Stimulated activated CD8-positive, alpha-beta memory T cell treated with anti-CD3 and anti-CD28 coated beads, Interleukin-7, amount 100 ng/mL, for 4 hours (primary cell): ENCODE measurements at places on chromosomes 2 and 18.

GRCh38 chr2:147464737-147465357 is 380.0 kb upstream of the ACVR2A start:
- DNase-seq: no peak

DNA sequence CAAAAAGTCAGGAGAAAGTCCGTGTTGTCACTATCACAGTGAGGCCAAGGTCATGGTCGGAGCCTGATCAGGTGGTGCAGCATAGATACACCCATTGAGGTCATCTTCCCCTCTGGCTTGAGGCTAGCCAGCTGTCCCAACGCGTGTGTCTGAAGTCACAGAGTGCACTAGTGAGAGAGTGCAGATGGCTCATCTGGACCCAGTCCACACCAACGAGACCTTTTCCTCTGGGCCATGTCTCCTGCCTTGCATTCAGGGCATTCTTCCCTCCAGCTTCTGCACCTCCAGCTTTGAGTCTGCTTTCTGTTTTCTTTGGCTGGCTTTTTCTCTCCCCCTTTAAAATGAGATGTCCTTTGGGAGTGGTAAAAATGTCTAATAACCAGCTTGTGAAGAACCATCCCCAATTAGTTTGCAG is 146.9 kb downstream of the TDRD15 start:
- no peak for DNase-seq

DNA sequence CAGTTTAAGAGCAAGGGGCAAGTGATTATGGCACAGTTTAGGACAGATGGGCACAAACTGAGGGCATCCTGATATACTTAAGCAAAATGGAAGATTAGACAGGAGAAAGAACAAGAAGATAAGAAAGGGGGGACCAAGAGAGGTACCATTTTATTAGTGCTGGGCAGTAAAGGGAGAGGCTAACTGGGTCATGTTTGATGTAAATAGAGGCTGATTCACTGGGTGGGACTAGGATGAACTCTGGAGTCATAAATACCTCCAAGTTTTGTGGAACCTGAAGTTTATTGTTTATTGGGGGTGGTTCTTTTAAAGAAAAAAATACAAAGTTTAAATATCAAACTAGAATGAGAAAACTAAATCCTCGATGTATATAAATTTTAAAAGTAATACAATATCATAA is 1067.2 kb upstream of the GYPC start:
- no peak for DNase-seq

DNA sequence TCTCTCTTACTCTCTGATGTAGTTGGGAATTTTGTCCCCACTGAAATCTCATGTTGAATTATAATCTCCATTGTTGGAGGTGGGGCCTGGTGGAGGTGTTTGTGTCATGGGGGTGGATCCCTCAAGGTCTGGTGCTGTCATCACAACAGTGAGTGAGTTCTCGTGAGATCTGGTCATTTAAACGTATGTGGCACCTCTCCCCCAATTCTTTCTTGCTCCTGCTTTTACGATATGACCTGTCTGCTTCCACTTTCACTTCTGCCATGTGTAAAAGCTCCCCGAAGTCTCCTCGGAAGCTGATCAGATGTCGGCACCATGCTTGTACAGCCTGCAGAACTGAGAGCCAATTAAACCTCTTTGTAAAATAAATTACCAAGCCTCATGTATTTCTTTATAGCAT is 337.8 kb upstream of the CDH2 start:
- no peak for DNase-seq

GRCh38 chr18:67545681-67546080 is 29.2 kb upstream of the DSEL start:
- no peak for DNase-seq

DNA sequence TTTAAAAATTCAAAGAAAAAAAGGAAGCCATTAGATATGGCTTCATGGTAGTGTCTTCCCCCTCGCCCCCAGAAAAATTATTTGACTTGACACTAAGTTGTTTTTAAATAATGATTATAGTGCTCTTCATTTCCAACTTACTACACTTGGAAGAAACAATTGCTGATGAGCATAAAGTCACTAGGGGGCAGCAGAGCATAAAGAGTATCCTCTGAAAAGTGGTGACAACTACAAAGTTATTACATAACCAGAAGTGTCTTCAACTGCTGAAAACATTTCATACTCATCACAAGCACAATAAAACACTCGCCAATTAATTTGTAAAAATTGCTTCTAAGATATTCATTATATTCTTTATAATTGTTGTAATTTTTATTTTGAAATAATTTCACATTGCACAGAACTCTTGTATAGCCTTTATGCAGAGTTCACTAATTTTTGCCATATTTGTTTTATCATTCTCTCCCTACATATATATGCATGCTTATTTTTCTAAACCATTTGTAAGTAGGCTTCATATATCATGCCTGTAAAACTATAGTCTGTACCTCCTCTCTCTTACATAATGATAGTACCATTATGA is 54.9 kb downstream of the EXOC6B start:
- DNase-seq: peak; percentile 6

DNA sequence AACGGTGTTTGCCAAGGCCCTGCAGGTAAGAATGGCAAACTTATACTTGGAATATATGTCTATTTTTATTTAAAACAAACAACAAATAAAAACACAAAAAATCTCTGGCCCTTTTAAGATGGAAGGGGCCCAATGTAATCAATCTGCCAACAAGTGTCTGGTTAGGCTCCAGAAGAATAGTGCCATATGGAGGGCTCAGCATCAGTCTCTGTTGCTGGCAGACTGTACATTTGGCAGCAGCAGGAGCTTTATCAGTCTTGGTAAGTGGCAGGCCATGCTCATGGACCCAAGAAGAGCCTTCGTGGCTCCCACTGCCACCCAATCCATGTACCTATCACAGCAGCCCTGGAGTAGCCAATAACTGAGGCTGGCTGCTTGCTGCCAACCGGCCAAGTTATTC is 101.1 kb downstream of the GALNT3 start:
- DNase-seq: no peak

DNA sequence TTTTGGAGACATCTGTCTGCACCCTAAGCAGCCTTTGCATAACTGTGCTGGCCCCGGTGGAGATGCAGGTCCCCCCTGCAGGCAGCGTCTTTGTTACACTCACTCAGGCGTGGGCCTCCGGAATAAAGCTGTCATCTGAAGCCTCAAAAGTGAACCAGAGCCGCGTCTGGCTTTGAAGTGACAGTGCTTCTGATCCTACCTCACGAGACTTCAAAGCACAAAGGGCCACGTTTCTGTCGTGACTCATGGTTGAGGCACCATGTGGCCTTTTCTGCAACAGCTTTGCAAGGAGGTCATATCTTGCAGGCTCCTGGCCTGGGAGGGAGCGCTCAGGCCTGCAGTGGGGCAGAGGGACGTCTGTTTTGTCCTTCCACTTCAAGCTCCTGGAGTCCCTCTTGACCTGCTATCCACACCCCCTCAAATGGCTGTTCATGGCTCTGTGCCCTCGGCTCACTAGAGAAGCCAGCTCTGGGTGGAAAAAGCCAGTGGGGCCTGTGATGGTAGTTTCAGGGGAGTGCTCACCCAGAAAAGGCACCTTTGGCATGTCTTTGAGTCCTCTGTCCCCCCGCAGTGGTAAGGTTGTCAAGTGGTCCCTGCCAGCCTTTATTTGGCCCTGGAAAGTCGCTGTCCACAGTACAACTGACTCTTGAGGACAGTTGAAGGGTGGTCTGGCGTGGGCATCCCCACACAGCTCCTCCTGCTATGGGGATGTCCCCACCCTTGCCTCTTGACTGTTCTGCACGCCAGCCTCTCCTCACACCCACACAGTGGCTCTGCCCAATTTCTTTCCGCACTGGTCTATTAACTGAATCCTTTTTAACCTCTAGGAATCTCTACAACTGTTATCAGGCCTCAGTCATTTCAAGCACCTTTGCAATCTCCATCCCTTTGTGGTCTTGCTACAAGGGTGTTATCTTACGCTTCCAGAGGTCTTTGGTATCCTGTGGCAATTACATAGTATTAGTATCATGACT is 19.3 kb downstream of the GPR55 start:
- DNase-seq: peak; percentile 86

DNA sequence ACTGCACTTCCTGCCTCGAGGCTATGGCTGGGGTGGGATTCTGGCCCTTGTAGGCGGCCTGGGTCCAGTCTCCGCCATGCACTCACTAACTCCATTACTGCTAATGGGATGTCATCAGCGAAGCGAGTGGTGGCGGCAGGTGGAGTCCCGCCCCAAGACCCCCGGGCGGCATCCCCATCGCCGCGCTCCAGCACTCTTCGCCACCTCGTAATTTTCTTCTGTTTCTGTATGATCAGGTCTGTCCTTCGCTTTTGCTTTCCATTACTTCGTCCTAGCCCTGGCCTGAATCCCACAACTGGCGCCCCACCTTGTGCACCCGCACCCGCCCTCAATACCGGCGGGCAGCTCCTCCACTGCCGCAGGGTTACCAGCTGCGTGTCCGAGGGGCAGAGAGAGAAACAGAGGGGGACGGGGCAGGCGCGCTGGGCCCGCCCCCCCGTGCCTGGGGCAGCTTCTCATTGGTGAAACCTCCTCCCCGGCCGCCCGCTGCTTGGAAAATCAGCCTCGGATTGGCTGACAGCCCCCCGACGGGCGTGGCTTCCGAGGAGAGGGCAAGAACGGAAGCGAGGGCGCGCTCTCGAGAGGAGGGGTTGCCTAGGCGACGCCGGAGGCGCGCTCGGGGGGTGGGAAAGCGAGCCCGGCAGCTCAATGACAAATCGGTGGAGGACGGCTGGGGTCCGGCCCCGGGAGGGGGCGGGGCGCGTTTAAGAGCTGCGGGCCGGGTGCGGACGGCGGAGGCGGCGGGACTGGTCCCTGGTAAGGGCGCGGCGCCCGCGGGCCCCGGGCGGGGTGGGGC is at the start of gene RALB:
Gene RALB (plus strand): TSS at position 628 of the 796 bp plus-strand sequence. CDS start 25,813 bp downstream, outside the sequence.
- peak; percentile 96 for DNase-seq

DNA sequence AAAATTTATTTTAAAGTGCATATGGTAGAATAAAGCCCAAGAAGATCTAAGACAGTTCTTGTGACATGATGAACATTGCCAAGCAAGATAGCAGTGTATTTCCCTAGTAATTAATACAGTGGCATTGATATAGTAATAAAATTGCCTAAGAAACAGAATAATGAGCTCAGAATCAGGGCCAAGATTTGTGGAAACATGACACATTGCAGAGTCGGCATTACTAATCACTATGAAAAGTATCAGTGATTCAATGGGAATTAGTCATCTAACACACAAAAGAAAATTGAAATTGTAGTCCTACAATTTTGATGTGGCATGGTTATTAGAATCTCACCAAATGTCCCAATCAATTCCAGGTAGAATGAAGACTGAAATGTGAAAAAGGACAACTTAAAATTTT is 243.0 kb upstream of the CYRIA start:
- no peak for DNase-seq

GRCh38 chr2:236249066-236249465 is 15.1 kb downstream of the ASB18 start:
- no peak for DNase-seq

DNA sequence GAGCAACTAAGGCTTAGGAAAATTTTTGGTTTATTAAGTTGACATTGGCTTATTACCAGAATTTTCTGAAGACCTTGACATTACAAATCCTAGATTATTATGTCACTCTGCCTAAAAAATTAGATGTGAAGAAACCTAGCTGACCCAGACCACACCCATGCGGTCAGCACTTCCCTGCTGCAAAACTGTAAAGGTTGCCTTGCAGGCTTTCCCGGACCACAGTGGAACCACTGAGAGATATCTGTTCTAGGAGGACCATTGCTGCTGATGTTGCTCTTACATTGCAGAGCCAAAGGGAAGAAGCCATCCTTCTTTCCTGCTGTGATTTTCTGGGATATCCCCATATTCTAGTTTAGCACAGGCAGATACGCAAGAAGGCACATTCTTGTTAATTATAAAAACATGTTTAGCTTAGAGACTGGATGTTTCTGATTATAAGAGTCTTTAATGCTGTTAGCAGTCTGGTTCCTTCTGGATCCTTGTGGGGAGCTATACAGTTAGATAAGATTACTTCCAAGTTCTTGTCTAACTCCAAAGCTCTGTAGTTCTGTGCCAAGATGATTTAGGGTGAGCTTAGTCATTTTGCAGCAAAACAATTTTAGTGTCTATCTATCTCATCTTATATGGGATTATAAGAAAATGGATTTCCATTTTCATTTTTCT is 70.2 kb downstream of the AOX1 start:
- no peak for DNase-seq

DNA sequence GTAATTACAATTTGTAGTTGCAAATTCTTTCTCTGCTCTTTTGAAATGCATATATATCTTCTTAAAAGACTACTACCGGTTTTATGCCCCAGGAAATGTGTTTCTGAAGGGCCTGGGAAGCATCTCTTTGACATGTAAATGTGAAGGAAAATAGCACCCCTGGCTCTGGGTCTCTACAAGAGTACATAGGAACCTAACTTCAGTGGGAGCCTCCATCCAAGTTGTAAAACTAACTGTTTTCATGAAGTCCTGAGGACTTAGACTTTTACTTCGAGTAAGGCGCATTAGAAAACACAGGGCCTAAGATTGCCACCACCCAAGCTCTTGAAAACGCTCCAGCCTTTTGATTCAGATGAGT is 99.4 kb downstream of the CBLN2 start:
- DNase-seq: no peak

DNA sequence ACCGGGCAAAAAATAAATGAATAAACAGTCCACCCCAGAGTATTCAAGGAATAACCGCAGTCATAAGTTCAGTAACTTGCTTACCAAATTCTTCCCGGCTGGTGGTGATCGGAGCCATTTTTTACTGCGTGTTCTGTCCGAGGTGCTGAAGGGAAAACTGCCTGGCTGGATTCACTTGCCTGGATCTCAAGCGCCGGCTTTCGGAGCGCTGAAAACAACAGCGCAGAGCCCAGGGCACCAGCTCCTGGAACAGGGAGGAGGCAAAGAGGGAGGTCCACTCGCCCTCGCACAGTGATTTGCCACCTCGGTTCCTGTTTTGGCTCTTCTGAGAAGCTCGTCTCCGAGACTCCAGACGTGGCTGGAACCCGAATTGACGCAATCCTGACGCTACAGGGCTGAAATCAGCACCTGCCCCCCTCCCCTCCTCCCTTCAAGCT is at the start of gene SYT4:
Gene SYT4 (minus strand): TSS at position 327 of the 437 bp plus-strand sequence. CDS start 209 bp downstream, at position 118.
- no peak for DNase-seq

- no peak for DNase-seq
Observed at GRCh38 chr18:75544051-75544481, 116.6 kb upstream of the SMIM21 start.

DNA sequence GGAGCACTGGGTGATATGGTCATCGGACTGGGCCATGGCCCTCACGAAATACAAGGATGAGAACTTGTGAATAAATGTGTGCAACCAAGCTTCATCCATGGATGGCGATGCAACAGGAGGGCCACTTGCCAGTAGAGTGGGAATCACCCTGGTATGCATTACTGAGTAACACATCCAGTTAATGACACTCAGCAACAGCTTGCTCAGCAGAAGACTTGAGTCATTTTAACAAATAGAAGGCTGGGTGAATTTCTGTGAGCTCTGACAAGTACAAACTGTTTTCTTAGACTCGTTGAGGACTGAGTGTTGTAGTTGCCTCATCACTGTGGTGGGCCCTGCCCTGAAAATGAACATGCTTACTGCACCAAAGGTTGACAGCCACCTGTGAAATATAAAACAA is 221.6 kb downstream of the NCKAP5 start:
- DNase-seq: no peak

DNA sequence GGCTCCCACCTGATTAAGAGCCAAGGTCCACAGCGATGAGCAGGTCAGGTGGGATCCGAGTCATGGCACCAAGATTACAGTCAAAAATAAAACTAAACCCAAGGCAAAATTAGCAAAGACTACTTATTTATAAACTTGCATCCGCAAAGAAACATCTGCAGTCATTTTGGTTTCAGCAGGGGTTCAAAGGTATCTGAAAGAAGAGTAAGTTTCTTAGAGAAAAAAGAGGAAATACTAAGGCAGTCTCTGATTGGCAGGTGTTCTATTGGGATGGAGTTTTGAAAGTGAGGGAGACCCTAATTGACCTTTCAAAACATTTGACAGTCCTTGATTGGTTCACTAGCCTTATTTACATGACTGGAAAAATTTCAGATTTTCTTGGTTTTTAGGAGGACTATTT is 11.0 kb upstream of the PLB1 start:
- no peak for DNase-seq
